ENCODE measurements at places on chromosomes 16 and 17.
A peak's percentile ranks its signal among the peaks of the same experiment; 100 is the strongest.

GRCh38 chr17:11031787-11032186 is 193.9 kb upstream of the PIRT start:
- DNase-seq = no peak

- DNase-seq = peak; percentile 42
Observed at GRCh38 chr16:30934827-30935557, 11.6 kb downstream of the FBXL19 start.

DNA sequence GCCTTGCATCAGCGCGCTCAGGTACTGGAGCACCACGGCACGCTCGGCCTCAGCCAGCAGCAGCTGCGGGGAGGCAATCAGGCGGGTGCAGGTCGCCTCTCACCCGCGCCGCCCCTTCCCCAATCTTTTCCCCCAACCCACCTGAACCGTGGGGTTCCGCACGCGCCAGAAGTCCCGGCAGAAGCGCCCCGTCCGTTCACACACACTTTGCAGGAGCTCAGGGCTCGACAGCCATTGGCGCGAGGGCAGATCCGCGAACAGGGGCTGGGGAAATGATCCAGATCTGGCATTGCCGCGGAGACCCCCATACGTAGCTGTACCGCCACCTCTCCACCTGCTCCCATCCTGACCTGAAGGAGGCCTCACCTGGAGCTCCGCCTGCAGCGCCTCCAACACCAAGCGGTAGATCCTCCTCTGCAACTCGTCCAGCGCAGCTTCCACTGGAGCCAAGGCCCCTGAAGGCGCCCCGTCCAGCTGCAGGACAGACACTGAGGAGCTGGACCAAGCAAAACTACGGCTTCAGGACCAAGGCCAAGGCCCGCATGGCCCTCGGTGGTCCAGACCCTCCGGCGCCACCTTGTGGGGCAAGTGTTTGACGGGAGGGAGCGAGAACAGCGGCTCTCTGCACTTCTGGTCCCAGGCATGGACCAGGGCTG is 1.4 kb upstream of the MATCAP1 start:
- peak; percentile 88 for DNase-seq

DNA sequence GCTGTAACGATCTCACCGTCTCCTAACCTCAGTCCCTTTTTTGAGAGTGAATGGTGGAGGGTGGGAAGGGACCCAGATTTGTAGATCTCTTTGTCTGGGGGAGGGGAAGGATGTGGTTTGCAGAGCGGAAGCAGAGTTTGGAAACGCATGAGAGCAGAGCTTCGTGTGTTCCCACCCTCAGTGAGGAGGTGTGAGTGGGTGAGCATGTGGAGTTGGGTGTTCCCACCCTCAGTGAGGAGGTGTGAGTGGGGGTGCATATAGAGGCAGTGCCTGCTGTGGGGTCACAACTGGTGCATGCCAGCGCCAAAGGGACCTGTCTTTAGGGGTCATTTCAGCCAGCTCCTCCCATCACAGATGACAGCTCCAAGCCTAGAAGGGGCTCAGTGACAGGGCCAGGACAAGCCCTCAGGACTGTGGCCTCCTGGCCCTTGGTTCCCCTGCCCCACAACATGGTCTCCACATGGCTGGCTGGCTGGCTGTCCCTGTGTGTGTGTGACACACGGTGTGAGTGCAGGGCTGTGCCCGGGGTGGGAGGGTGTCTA is 1.8 kb upstream of the CISD3 start:
- peak; percentile 60 for DNase-seq

GRCh38 chr17:9028988-9029570 is 7.8 kb downstream of the NTN1 start:
- no peak for DNase-seq

GRCh38 chr17:28828294-28829040 is 14.1 kb downstream of the FAM222B start:
- DNase-seq = no peak

DNA sequence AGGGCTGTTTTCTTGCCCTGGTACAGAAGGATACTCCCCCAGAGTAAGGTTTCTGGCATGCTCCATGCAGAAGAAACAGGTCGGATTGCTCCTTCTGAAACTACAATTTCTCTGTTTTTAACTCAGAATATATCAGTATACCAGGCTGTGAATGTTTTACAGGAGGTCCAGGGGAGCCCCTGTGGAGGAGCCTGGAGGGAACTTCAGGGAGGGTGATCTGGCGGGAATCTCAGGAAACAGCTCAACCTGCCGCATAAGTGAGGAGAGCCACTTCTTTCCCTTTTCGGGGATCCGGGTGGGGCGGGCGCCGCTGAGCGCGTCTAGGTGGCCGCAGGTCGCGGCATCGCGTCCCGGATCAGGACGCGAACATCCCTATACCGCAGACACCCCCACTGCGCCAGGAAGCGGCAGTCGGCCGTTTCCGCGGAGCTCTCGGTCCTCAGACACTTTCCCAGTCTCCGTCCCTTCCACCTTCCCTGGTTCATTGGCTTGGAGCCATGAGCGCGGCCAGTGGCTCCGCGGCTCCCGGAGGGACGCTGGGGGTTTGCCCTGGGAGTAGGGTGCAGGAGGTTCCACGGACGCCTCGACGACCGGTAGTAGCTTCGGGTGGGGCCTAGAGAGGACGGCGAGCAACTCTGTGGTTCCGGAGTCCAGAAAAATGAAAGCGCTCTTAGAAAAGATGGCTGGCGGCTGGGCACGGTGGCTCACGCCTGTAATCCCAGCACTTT is 3.1 kb upstream of the ZNF764 start:
- peak; percentile 15 for DNase-seq

- DNase-seq = no peak
Observed at GRCh38 chr16:16062023-16062937, 112.9 kb downstream of the ABCC1 start.

GRCh38 chr16:15672514-15673167 is 22.6 kb downstream of the NDE1 start:
- peak; percentile 56 for DNase-seq

GRCh38 chr16:21164521-21165168 is 6.2 kb downstream of the LDAF1 start:
- DNase-seq = no peak

DNA sequence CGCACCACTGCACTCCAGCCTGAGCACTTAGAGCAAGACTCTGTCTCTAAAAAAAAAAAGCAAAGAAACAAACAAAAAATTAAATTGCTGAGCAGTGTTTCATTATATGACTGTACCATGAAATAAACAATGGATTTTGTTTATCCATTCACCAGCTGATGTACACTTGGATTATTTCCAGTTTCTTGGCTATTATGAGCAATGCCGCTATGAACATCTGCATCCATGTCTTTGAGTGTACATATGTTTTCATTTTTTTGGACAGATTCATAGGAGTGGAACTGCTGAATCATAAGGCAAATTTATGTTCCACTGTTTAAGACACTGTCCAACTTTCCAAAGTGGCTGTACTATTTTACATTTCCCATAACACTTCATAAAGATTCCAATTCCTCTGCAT is 8.0 kb downstream of the RNF157 start:
- no peak for DNase-seq

- DNase-seq = no peak
Observed at GRCh38 chr16:55443434-55444346, 35.3 kb upstream of the MMP2 start.

DNA sequence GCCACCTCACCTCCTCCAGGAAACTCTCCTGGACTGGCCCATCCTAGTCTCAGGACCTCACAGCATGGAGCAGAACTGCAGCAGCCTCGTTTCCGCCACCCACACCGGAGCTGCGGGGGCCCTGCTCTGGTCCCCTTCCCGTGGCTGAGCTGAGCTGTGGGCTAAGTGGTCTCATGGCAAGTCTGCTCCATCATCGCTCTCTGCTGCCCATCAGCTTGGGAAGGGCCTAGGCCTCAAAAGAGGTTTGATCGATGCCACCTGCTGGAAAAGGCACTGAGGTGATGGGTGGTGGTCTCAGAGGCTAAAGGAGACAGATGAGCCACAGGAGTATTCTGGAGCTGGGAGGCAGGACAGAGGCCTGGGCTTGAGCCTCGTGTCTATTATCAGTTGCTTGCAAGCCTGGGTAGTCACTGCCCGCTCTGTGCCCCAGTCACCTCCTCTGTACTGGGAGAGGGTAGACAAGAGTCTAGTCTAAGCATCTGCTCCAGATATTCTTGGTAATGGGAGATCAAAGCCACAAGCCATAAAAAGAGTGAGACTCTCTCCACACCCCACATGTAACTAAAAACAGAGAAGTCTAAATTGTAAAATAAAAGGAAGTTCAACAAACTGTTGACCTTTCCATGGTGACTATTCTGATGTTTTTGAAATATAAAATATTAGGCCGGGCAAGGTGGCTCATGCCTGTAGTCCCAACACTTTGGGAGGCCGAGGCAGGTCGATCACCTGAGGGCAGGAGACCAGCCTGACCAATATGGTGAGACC is 1.6 kb downstream of the ITGAE start:
- DNase-seq = no peak

- peak; percentile 18 for DNase-seq
Observed at GRCh38 chr16:85461814-85462713, 151.1 kb upstream of the GSE1 start.

- DNase-seq = no peak
Observed at GRCh38 chr16:22075043-22075757, 17.1 kb upstream of the VWA3A start.

- DNase-seq = no peak
Observed at GRCh38 chr16:12502676-12503075, 301.0 kb downstream of the CPPED1 start.

GRCh38 chr17:30422171-30422570 is 43.4 kb downstream of the CPD start:
- DNase-seq = no peak

GRCh38 chr16:27639561-27640276 is 89.8 kb downstream of the KATNIP start:
- peak; percentile 15 for DNase-seq

- DNase-seq = no peak
Observed at GRCh38 chr16:73615071-73615940, 567.4 kb upstream of the ZFHX3 start.

DNA sequence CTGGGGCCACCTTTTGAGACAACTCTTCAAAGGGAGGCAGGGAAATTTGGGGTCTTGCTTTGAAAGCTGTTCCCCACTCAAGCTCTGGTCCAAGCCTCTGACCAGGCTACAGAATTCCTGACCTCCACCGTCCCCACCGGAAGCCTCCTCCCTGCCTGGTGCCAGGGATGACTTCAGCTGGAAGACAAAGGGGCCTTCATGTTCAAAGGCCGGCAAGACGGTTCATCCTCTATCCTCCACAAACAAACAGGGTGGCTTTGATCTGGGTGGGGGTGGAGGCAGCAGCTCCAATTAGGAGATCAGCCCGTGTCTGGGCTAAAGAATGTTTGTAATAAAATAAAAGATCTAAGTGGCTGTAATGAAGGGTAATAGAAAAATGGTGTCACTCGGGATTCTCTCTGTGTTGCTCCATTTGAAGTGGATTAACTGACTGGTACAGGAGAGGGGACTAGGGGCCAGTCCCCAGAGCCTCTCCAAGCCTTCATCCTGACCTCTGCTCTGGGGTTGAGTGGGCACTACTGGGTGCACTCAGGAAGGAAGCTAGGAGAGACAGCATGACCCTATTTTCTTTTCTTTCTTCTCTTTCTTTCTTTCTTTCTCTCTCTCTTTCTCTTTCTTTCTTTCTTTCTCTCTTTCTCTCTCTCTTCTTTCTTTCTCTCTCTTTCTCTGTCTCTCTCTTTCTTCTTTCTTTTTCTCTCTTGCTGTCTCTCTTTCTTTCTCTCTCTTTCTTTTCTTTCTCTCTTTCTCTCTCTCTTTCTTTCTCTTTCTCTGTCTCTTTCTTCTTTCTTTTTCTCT is 27.5 kb upstream of the NKD1 start:
- no peak for DNase-seq

DNA sequence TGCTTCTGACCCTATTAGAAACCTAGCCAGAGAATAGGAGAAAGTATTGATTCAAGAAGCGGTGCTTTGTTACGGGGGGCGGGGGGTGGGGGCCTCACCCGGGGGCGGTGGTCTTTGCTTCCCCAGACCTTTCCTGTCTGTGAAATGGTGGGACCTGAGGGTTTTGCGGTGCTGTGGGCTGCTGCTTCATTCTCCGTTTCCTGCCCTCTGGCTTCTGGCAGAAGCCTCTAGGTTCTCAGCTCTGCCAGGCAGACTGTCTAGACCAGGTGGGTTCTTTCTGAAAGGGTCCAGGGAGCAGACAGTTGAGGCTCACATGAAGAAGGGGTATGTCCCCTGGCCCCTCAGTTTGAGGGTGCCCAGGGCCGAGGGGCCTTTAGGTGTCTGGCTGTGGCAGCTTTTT is 14.0 kb downstream of the GSE1 start:
- DNase-seq = no peak

DNA sequence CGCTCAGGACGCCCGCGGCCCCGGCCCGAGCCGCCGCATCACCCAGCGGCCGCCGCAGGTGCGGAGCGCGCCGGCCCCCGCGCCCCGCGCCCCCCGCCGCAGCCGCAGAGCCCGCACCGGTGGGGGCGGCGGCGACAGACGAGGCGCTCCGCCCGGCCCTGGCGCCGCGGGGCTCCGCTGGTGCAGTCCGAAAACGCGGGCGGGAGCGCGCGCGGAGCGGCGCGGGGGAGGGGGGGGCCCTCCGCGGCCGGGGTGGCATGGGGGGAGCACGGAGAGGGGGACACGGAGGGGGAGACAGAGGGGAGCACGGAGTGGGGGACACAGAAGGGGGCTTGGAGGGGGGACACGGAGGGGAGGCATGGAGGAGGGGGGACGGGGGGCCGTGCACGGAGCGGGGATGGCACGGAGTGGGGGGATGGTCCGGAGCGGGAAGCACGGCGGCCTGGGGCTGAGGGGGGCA is at the start of gene AATK:
Gene AATK, minus strand, starts transcription at position 189 of the 460 bp plus-strand sequence. CDS start 229 bp downstream, outside the sequence.
- DNase-seq = no peak

GRCh38 chr16:9056061-9056460 is 35.4 kb upstream of the HAPSTR1 start:
- DNase-seq = no peak

- DNase-seq = no peak
Observed at GRCh38 chr16:84922351-84923120, 88.8 kb downstream of the ZDHHC7 start.

DNA sequence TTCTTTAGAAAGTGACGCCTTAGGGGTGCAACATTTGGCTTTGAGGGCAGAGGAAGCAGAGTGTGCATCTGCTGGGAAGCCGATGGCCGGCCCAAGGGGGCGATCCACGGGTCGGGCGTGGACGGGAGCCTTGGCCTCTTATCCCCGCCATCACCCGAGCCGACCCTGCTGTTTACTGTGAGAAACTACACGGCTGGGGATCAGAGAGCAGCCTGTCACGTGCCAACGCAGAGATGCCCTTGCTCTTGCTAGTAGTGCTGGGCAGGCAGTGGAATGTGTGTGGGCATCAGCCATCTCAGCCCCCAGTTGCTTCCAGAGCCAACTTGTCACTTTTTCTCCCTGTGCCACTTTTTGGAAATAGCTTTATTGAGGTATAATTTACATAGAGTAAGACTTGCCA is 26.7 kb upstream of the ITGB4 start:
- DNase-seq = no peak

DNA sequence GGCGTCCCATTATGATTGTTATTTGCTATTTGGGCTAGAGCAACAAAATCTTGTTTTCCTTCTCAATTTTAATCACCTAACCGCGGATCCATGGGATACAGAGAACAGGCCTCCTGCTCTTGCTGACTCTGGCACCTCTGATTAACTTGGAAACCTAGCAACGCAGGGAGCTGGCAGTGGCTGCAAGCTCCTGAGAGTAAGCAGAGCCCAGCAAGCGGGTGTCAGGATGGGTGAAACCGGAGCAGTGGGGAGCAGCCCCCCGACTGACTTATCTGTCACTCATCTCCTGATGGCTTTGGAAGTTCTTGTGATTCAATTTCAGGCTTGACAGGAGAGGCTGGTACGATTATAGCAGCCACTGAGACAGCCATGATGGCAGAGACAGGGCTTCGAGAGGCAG is 45.5 kb upstream of the CDC42EP4 start:
- DNase-seq = no peak

- no peak for DNase-seq
Observed at GRCh38 chr17:13647543-13648021, 45.9 kb upstream of the HS3ST3A1 start.

Data from stimulated activated CD4-positive, alpha-beta T cell treated with anti-CD3 and anti-CD28 coated beads, Interleukin-4, amount 100 ng/mL, for 24 hours (primary cell).